Erythroblast (primary cell): ENCODE measurements at places on chromosomes 3 and 15.

DNA sequence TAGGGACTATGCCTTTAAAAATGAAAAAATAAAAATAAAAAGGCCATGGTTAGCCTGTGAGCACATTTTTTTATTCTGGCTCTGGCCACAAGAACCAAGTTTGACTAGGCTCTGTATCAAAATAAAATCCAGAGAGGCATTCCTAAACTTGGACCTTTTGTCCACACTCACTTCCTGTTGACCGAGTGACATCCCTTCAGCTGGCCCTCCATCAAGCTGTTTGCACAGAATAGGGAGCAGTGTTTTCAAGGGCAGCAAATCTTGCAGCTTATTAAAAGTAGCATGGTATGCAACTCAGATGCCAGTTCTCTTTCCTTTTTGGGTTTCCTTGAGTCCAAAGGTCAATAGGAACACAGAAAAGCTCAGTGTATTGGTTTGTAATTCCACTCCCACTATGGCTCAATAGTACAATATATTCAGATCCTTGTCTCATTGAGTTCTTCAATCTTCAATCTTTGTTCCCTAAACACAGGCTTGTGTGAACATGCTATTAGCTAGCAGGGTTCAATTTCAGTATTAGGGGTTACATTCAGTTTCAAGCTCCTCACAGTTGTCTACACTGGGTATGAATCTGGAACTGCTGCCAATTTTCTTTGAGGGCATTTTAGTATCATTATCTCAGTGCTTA lies 244.5 kb downstream of the RBMS3 start:
- DNase-seq: no peak

DNA sequence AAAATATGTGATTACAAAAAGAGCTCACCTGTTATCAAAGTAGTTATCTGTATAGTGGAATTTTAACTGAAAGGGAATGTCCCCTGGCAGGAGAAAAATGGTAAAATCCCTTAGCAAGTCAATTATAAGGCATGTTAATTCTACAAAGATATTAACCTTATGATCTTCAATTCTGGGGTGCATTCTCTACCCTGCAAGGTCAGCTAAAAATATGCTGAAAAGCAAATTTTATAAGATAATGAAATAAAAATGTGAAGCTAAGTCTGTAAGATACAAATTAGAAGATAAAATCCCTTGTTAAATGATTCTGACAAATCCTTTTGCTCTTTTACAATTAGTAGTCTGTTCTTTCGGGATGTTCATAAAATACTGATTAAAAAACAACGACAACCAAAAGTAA lies 109.8 kb downstream of the BBX start:
- DNase-seq: no peak

- DNase-seq: no peak
Measured at GRCh38 chr3:139318826-139319225, 25.0 kb upstream of the MRPS22 start.

GRCh38 chr3:193680220-193680619 lies 87.2 kb downstream of the OPA1 start:
- DNase-seq: no peak

DNA sequence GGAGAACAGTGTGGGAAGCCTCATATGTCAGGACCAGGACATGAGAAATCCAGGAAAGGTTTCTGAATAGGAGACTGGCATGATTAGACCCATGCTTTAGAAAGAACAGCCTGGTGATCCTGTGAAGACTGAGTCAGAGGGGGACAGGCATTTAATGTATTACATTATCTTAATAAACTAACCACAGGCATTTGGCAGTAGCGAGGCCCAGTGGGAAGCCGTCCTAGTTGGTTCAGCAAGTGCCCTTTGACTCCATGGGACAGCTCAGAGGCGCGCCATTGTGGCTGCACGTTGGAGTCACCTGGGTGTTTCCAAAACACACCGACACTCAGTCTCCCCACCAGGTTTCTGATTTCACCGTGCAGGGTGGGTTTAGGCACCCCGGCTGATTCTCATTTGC lies 90.5 kb upstream of the DGKG start:
- no peak for DNase-seq
